ENCODE measurements at places on chromosomes 16 and 17.
A peak's percentile ranks its signal among the peaks of the same experiment; 100 is the strongest.

DNA sequence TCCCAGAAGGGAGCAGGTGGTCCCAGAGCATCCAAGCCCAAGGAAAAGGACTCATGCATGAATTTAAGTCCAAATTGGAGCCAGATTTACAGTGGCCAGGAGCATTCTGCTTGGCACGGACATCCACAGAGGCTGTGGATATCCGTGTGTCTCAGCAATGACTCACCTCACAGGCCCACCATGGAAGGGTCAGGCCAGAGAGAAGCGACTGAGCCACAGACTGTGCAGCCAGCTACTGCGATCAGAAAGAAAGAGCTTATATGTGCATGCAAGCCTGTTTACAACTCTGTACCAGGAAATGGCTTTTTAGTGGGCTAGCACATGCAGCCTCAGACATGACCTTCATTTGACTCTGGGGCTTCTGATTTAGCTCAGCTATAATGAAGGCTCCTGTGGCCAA is 231.0 kb downstream of the C16orf95 start:
- no peaks in the 10 kb centered on the region for H3K4me1 ChIP-seq
- H3K4me3 ChIP-seq: no peak overlapping the region
- H3K27ac ChIP-seq: no peak overlapping the region
- peaks cover 9% of the 10 kb centered on the region for H3K27me3 ChIP-seq
- H3K36me3 ChIP-seq: peaks cover 29% of the 10 kb centered on the region

GRCh38 chr17:43881181-43881580 is 26.2 kb downstream of the MPP2 start:
- H3K4me1 ChIP-seq: peaks cover 14% of the 10 kb centered on the region
- no peak overlapping the region for H3K4me3 ChIP-seq
- no peaks in the 10 kb centered on the region for H3K27me3 ChIP-seq
- 0 out of 2 replicates have a peak, but pooled peaks cover 2% of the 10 kb centered on the region for H3K36me3 ChIP-seq

DNA sequence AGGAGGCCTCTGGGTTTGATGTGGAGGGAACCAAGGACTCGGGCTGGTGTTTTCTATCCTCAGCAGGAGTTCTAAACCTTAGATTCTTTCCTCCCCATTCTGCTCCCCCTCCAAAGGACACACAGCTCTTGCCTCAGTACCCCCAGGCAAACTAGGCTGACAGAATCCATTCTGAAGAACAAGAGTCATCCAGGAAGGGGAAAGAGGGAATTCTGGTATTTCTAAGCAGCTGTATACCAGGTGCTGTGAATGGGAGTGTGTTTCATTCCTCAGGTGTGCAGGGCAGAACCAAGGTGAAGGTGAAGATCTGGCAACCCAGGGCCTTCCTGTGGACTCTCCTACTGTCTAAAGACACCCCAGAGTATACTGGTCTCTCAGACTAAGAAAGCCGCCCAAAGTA is 4.1 kb downstream of the INPP5K start:
- no peak overlapping the region for H3K27ac ChIP-seq
- H3K4me3 ChIP-seq: no peak overlapping the region
- no peaks in the 10 kb centered on the region for H3K36me3 ChIP-seq
- DNase-seq: no peak
- H3K27me3 ChIP-seq: no peaks in the 10 kb centered on the region

DNA sequence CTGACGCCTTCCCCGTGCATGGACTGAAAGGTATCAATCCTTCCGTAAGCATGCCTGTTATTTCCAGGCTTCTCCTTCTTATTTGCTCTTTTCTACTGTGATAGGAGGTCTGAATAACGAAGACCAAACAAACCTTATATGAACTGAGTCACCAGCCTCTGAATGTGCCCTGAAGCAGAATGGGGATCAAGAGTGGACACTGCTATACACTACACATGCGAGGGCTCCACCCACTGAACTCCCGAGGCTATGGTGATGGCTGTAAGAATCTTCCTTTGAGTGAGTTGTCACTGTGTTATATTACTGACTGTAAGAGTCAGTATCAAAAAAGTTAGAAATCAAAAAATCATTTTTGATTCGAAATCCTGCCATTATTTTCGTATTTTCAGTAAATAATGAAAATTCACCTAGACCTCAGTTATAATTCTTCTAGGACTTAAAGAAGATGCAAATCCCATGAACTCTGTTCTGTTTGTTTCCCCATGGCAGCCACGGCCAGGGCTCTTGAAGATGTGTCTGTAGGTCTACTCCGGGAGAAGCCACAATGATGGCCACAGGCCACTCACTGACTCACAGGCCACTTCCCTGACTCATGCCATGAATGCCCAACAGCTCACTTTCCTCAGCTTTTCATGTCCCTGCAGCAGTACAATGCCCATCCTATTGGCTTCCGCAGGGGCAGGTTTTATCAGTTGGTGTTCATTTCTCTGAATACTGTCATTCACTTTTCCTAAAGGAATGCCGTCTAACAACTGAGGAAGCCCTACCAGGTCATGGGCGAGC is 54.7 kb downstream of the ZZEF1 start:
- H3K27ac ChIP-seq: no peak overlapping the region
- H3K4me1 ChIP-seq: no peaks in the 10 kb centered on the region
- H3K36me3 ChIP-seq: peaks cover 25% of the 10 kb centered on the region
- DNase-seq: no peak
- H3K27me3 ChIP-seq: no peaks in the 10 kb centered on the region

- H3K4me1 ChIP-seq: peaks cover 29% of the 10 kb centered on the region
- H3K36me3 ChIP-seq: no peaks in the 10 kb centered on the region
- H3K27ac ChIP-seq: no peak overlapping the region
- no peak overlapping the region for H3K4me3 ChIP-seq
Measured at GRCh38 chr16:85916141-85916890, 17.4 kb downstream of the IRF8 start.

GRCh38 chr17:33124871-33125551 is 133.4 kb downstream of the SPACA3 start:
- H3K27ac ChIP-seq: no peak overlapping the region
- no peaks in the 10 kb centered on the region for H3K36me3 ChIP-seq
- DNase-seq: no peak

DNA sequence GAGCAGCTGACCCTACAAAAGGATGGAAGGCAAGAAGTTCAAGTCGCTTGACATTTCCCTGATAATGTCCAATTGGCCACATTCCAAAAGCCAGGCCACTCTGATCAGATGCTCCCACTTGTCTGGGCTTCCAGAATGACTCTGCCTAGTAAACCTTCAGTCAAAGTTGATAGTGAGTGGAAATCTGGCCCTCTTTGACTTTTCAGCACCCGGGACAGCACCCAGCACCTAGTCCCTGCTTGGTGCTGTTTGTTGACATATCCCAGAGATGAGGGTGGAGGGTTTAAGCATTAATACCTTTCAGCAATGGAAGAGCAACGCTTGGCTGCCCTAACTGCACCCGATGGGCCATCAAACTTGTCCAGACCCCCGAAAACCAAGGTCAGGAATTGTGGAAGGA is 131.3 kb downstream of the AIPL1 start:
- H3K4me1 ChIP-seq: no peaks in the 10 kb centered on the region
- H3K4me3 ChIP-seq: no peak overlapping the region
- peak; percentile 70 for DNase-seq
- no peaks in the 10 kb centered on the region for H3K36me3 ChIP-seq
- peaks cover 2% of the 10 kb centered on the region for H3K27me3 ChIP-seq
- no peak overlapping the region for H3K27ac ChIP-seq

- H3K27ac ChIP-seq: no peak overlapping the region
- peaks cover 62% of the 10 kb centered on the region for H3K4me1 ChIP-seq
- H3K36me3 ChIP-seq: no peaks in the 10 kb centered on the region
- no peak for DNase-seq
- no peak overlapping the region for H3K4me3 ChIP-seq
Measured at GRCh38 chr17:58327363-58328194, 1.0 kb downstream of the TSPOAP1 start.

DNA sequence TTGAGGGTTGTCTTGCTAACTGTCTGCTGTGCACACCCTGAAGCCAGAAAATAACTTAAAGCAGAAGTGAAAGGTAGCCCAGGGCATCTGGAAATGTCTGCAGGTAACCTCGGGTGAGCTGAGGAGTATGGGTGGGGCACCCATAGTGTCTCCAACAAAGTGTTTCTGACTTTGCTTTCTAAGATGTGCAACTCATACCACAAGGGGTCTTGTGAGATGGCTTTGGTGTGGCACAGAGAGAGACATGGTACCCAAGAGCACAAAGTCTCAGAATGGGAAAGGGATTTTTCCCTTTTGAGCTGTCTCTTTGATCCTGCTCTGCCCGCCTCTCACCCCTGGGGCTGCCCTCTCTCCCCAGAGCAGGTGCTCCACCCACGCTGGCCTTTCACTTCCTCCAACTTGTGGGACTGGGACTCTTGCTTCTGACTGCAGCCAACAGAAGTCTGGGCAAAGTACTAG is 6.9 kb downstream of the CHD9 start:
- no peak overlapping the region for H3K27ac ChIP-seq
- peaks cover 27% of the 10 kb centered on the region for H3K4me1 ChIP-seq
- DNase-seq: no peak

DNA sequence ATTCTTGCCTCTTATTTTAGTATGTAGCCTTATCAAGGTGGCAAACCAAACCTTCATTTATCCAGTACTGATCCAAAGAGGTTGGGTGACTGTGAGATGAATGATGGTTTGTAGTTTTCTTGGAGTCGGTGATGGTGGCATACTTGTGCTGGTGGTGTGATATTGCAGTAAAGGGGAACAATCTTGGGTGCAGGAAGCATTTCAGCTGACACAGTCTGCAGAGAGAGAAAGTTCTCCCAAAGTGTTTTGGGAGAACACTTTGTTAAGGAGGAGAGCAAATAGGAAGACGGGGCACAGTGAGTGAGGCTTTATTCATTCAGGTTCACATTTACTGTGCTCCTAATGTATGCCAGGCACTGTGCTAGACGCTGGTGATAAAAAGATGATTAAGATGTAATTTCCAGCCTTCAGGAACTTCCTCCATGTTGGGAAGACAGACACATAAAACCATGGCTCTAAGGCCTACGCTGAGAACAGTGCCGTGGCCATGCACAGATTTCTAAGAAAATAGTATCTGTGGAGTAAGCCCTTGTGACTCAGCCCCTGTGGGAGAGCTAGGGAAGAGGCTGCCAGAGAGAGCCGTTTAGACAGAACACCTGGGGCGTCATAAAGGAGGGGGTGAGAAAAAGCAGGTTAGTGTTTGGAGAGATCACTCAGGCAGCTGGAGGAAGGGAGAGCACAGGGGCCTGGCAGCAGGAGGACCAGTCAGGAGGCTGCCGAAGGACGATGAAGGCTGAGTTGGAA is 13.8 kb downstream of the HEATR3 start:
- peaks cover 51% of the 10 kb centered on the region for H3K36me3 ChIP-seq
- H3K27me3 ChIP-seq: no peaks in the 10 kb centered on the region
- H3K4me1 ChIP-seq: no peaks in the 10 kb centered on the region
- peak overlapping the region; percentile 34 for H3K27ac ChIP-seq

- no peaks in the 10 kb centered on the region for H3K27me3 ChIP-seq
- no peak overlapping the region for H3K4me3 ChIP-seq
- no peak overlapping the region for H3K27ac ChIP-seq
- DNase-seq: no peak
- no peaks in the 10 kb centered on the region for H3K36me3 ChIP-seq
Measured at GRCh38 chr17:13268791-13269595, 251.2 kb upstream of the ELAC2 start.

DNA sequence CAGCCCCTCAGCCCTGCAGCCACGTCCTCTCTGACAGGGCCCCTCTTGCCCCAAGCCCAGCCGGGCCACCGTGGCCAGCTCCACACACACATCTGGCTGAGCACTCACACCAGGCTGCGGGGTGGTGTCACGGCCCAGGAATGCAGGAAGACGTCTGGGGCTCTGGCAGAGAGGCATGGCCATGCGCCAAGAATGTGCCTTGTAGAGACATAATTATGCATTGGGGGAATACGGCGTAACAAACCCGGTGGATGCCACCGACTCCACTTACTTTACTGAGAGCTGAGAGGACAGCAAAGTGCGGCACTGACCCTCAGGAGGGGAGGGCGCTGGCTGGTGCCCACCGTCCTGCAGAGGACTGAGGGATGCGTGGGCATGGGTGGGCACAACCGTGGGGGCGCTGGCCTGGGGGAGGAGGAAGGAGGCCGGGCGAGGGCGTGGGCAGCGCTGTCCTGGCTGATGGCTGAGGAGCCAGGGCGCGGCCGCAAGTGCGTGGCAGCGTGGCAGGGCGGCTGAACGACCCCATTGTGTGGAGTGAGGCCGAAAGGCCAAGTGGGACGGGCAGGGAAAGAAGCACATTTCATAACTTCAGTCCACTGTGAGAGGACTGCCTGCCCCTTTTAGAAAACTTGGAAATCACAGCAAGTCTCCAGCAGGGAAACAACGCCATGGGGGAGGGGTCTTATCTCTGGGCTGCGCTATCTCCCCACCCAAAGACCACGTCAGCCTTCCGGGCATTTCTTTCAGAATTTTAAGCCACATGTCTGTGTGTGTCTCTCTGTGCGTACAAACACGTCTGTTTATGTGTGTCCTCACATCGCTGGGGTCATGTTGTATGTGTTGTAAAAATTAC is 30.6 kb downstream of the METRNL start:
- no peak overlapping the region for H3K4me3 ChIP-seq
- DNase-seq: no peak
- H3K27ac ChIP-seq: 0 out of 2 replicates have a peak overlapping the region, but pooled peaks have one; percentile 15
- H3K4me1 ChIP-seq: 0 out of 2 replicates have a peak, but pooled peaks cover 6% of the 10 kb centered on the region
- H3K36me3 ChIP-seq: no peaks in the 10 kb centered on the region

GRCh38 chr16:67237396-67238277 is 9.6 kb downstream of the FHOD1 start:
- H3K27me3 ChIP-seq: no peaks in the 10 kb centered on the region
- no peak for DNase-seq
- H3K36me3 ChIP-seq: peaks cover 29% of the 10 kb centered on the region
- H3K27ac ChIP-seq: peak overlapping the region; percentile 78
- peaks cover 21% of the 10 kb centered on the region for H3K4me1 ChIP-seq
- no peak overlapping the region for H3K4me3 ChIP-seq

DNA sequence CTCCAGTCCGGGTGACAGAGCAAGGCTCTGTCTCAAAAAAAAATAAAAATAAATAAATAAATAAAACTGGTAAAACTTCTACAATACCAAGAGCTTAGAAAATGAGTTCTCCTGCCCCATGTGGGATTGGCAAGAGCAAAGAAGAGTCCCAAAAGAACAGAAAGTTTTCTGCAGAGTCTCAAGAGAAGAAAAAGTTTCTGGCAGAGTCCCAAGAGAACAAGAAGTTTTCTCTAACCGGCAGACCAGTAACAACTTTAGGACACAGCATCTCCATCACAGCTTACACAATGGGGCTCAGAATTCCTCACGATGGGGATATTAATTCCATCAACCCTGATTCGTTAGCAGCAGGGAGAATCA is 1.1 kb downstream of the SLC39A11 start:
- peaks cover 7% of the 10 kb centered on the region for H3K36me3 ChIP-seq
- peaks cover 23% of the 10 kb centered on the region for H3K4me1 ChIP-seq
- H3K27me3 ChIP-seq: no peaks in the 10 kb centered on the region
- H3K4me3 ChIP-seq: peak overlapping the region; percentile 98
- no peak for DNase-seq

- no peak overlapping the region for H3K27ac ChIP-seq
- H3K27me3 ChIP-seq: no peaks in the 10 kb centered on the region
- no peak for DNase-seq
- peaks cover 11% of the 10 kb centered on the region for H3K4me1 ChIP-seq
- H3K36me3 ChIP-seq: peaks cover 9% of the 10 kb centered on the region
- H3K4me3 ChIP-seq: no peak overlapping the region
Measured at GRCh38 chr17:77359236-77359635, 218.5 kb downstream of the SEC14L1 start.

DNA sequence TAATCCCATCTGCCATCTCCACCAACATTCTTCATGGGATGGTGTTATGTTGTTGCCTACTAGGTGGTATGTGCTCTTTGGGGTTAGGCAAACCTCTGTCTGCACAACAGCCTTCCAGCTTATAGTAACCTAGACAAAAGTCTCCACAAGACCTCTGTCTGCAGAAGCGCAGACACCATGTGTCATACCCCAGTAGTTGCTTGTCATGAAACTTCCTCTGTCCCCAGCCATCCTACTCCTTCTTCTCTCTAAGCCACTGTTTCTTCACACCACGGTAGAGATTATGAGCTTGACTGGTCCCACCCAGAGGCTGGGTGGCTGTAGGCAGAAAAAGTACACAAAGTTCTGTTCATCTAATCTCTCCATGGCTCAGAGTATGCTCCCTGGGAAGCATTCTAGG is 100.3 kb downstream of the MAF start:
- no peak overlapping the region for H3K4me3 ChIP-seq
- no peaks in the 10 kb centered on the region for H3K4me1 ChIP-seq
- no peaks in the 10 kb centered on the region for H3K27me3 ChIP-seq
- H3K36me3 ChIP-seq: 0 out of 2 replicates have a peak, but pooled peaks cover 6% of the 10 kb centered on the region
